ENCODE measurements at places on chromosomes 2 and 18. TPM values are rescaled to one million over a fixed set of nuclear protein-coding genes. Genes with fewer than 3 reads are reported as not detected.

ALK gene
- total RNA-seq: 0.16 TPM

ZNF804A gene
- not detected for total RNA-seq

M1AP gene
- not detected for total RNA-seq

GRCh38 chr2:182377467-182377866 is 49.4 kb downstream of the PDE1A start:
- DNase-seq: no peak

GRCh38 chr2:196159221-196159892 is 12.0 kb downstream of the STK17B start:
- DNase-seq: no peak

Measured in Right ventricle myocardium superior (tissue), 1 donor.